ENCODE measurements at places on chromosomes 1 and 21.

DNA sequence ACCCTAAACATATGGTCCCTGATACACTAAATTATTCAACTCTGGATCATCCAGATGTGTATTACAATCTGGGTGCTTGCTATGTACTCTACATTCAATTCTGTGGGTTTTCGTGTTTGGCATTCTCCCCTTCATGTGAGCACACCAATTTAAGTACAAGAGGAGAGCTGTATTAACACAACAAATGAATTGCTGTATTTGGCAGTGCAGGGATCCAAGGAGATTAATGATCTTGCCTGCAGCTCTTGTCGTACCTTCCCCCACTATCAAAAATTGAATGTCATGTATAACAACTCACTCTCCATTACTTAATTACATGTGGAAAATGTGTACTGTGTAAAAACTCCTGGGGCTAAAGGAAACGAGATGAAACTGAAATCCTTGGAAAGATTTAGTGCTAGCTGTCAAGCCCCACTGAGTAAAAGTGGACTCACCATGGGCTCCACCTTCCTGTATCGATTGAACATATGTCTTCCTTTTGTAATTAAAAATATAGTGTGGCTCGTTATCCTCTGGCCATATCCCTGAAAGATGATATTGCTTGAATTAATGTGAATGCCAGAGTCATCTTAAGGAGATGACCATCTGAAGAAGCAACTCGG, 172.2 kb upstream of the L1TD1 start:
- DNase-seq = no peak

GRCh38 chr1:32969566-32969965, 5.0 kb upstream of the RNF19B start:
- DNase-seq = no peak

DNA sequence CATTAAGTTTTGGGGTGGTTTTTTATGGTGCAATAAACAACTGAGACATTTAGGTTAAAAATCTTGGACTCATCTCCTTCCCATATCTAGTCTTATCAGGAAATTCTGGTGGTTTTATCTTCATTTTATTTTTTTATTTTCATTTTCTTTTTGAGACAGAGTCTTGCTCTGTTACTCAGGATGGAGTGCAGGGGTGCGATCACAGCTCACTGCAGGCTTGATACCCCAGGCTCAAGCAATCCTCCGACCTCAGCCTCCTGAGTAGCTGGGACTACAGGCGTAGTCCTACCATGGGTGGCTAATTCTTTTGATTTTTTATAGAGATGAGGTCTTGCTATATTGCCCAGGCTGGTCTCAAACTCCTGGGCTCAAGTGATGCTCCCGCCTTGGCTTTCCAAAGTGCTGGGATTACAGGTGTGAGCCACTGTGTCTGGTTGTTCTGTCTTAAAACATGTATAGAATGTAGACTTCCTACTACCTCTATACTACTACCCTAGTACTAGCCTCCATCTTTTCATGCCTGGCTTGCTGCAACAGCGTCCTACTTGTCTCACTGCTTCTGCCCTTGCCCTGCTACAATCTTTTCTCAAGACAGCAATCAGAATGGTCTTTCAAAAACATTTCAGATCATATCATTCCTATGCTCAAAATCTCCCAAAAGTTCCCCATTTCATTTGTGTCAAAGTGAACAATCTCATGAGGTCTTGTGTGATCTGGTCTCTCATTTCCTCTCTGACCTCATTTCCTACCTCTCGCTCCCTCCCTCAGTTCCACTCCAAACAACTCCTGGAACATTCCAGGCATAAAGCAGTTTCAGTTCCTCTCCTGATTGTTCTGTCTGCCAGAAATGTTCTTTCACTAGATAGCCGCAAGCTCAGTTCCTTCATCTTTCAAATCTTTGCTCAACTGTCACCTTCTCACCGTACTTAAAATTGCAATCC, 5.9 kb upstream of the FCGR2A start:
- DNase-seq = peak; percentile 24

DNA sequence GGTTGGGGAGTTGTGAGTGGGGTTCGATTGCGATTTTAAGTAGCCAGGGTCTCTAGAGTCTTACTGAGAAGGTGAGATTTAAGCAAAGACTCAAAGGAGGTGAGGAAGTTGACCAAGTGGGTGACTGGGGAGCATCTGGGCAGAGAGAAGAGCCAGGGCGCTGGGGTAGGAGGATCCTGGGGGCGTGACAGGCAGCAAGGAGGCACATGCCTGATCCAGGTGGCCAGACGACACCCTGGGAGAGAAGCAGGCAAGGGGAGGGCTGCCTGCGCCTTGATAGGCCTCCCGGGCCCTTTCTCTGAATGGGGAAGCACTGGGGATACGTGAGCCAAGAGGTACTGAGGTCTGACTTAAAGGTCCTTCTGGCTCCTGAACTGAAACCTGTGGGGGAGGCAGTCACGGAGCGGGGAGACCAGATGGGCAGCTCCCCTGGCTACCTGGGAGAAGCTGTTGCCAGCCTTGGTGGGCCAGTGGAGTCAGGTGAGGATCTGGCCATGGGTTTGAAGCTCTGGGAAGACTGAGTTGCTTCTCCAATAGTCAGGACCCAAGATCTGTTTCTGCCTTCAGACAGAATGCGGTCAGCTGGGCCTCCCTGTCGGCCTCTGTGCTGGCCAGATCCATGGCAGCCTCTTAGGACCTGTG, 5.4 kb downstream of the ZBTB48 start:
- DNase-seq = no peak

DNA sequence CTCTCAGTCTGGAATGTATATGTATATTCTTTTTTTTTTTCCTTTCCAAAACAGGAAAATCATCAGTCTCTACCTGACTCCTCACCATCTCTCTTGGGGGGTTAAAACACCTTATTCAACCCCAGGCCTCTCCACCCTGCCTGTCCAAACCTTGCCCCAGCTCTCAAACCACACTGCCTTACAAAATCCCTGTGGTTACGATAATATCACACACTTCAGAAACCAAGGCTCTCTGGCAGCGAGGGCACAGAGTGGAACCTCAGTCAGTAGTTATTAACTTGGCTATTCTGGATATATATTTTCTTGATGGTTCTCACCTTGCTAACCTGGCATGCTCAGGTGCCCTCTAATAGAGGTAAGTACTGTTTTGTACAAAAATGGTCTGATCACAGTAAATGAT, 24.7 kb downstream of the KIAA0040 start:
- no peak for DNase-seq

DNA sequence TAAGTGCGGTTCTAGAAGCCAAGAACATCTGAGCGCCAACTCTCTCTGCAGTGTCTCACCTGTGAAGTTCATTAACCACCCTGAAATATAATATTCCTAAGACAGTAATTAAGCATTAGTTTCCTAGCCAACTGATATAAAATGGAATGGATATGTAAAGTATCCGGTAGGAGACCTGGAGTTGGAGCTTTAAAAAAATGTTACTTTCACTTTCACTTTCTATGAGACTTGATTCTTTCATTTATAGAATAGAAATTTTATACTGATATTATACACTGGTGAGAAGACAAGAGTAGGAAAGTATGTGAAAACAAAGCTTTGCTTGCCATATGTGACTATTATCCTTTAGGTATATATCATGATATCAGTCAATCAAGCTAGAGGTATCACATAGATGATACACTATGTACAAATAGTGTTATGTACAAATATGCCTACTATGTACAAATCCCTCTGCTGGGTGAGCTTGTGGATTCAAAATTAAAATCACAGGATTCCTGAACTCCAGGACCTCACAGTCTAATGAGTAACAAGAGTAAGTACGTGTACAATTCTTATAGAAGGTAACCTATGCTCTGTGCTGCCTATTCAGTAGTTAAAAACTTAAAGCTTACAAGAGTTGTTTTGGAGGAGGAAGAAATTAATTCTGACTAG, 934.2 kb downstream of the TTLL7 start:
- no peak for DNase-seq

DNA sequence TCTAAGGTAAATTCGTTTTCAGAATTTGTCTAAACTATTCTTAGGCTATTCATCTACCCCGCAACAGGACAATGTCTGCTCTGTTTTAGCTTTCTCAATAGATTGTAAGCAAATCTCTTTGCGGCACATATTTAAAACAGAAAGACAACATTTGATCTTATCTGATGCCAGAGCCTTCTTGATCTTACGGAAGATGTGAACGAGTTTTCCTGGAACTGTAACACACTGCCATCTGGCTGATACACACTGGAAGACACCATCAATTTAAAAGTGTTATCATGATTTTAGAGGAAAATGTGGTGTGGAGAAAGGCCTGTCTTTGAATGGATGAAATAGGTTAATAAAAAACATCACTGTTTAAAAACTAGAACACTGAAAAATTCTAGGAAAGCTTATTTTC, 36.1 kb downstream of the COA6 start:
- DNase-seq = no peak

GRCh38 chr1:21625390-21626190, 43.6 kb downstream of the RAP1GAP start:
- no peak for DNase-seq

DNA sequence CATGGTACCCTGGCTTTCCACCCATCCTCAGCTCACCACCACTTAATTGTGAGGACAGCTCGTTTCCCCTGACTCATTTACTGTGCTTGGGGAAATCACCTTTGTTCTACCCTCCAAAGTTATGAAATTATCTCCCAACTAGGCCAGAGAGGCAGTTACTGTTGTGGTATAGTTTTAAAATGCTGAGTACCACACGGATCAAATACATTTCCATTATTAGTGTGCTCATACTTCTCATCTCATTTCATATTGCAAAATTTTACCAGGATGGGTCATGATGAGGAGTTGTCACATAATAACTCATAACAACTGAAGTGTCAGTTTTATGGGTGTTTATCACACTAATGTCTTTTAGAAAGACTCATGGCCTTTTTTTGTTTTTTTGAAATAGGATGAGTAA, 9.2 kb upstream of the OR2B11 start:
- no peak for DNase-seq

- DNase-seq = no peak
Observed at GRCh38 chr1:27403065-27403726, 10.8 kb downstream of the GPR3 start.

GRCh38 chr1:180836449-180836848, 76.2 kb upstream of the KIAA1614 start:
- DNase-seq = no peak

- peak; percentile 74 for DNase-seq
Observed at GRCh38 chr1:154546264-154547063, 12.0 kb downstream of the UBE2Q1 start.

- DNase-seq = no peak
Observed at GRCh38 chr21:15444118-15444960, 285.4 kb upstream of the USP25 start.

GRCh38 chr1:161209790-161210409, 5.2 kb upstream of the FCER1G start:
- peak; percentile 82 for DNase-seq

- no peak for DNase-seq
Observed at GRCh38 chr21:25676451-25676850, 37.4 kb downstream of the JAM2 start.

- no peak for DNase-seq
Observed at GRCh38 chr1:200908191-200908868, 13.6 kb downstream of the INAVA start.

GRCh38 chr1:36116901-36117300, 8.1 kb downstream of the COL8A2 start:
- no peak for DNase-seq

DNA sequence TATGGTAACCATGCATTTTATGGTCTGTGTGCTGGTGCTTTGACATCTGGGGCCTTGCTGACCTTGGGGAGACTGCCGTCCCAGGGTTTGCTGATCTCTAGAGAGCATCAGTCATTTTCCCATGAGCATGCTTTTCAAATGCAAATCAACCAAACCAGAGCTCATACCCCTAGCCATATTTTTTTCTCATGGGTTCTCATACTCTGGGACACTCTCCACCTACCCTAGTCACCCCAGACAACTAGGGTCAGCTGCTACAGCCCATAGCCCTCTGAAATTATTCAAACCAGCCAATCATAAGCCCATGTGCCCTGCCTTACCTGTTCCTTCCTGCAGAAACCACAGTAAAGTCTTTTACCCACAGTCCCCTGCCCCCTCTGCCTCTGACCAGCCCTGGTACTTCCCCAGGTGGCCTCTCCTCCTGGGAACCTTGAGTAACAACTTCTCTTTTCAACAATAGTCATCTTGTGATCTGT, 132.0 kb downstream of the MAP3K21 start:
- peak; percentile 73 for DNase-seq

DNA sequence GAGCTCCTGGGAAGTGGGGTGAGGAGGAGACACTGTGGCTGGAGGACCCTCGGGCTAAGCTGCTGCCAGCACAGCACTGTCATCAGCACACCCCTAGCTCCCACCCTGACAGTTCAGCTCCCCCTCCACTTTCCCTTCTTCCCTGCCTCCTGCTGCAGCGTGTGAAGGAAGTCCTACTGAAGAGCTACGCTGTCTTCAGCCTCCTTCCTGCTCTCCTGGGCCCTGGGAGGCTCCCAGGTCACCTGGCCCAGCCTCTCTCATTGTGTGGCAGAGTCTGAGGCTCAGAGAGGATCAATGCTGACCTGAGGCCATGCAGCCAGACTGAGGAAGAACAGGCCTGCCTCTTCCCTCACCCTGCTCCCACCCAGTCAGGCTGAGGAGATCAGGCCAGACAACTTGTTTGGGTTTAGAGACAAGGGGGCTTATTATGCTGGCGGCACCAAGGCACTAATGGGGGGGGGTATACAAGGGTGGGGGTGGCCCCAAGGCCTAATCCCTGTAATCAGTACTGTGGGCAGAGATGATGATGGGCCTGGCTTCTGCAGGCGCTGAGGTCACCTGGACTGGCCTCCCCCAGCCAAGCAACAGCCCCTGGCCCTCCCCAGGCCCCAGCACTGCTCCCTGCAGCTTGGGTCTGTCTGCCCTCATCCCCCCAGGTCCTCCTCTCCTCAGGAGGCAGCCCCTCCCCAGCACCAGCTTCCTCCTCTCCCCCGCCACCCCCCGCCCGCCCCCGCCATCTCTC, 9.1 kb downstream of the NES start:
- no peak for DNase-seq

DNA sequence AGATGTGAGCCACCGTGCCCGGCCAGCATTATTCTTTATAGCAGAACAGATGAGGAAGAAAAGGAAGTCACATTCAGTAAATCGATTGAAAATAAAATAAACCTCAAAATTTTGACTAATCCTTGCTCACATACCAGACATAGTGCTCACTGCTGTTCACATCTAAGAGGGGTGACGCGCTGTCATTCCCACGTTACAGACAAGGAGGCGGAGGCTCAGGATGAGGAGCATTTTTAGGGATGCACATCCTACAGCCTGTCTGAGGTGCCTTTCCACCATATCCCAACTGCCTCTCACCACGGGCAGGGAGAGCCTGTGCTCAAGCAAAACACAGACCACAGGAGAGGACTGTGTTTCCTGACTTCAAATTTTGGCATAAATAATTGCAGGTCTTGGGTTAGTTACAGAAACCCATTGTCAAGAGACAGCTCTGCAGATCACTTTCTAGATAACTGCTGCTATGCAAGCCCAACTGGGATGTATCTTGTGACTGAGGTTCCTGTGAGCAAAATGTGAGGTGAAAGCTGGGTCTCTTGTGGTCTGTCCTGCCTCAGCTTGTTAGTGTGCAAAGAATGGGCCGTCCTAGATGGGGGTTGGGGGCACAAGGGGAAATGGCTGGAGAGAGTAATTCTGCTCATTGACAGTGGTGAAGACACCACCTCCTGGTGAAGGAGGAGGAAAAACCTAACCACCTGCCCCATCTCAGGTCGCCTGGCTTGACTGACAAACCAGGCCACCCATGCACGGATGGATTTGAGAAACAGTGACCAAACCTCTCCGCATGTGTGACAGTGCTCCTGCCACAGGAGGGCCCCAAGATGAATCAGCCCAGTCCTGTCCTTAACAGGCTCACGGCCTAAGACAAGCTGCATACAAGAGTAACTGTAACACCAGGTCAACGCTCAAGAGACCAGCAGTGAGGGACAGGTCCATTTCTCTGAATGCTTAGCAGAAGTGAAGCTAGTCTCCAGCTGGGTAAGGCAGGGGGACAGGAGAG, 8.2 kb downstream of the TNN start:
- DNase-seq = peak; percentile 18
